Stimulated activated CD8-positive, alpha-beta memory T cell treated with anti-CD3 and anti-CD28 coated beads, Interleukin-4, amount 100 ng/mL, for 24 hours (primary cell): ENCODE measurements at places on chromosomes 16 and 17.

DNA sequence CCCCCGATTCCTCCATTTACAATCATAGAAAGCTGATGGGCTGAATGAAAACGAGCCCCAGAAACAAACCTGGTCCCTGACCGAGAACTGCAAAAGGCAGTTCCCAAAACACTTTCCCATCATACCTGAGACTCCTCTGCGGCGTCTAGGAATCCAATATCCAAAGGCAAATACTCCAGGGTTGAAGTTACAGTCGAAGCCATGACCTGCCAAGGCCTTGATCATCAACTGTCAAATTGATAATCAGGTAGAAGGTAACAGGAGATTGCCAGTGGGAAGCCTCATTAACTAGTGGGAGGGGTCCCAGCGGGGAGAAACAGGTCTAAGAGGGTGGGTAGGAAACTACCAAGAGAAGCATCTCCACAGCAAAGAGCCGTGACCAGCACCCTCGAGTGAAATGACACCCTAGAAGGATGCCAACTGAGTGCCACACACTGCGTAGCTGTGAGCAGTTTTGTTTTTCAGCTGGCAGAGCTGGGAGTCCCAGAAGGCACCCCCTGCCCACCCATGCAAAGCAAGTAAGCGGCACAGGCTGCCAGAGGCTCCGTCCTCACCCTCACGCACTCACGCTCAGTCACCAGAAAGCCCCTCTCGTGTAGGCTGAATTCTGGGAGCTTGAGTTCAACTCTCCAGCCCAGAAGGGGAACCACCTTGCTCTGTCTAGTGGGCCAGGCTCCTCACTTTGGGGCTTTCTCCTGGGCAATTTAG, 146.1 kb downstream of the GAS7 start:
- DNase-seq = no peak

- no peak for DNase-seq
Measured at GRCh38 chr17:72984926-72985325, 107.6 kb downstream of the SLC39A11 start.

DNA sequence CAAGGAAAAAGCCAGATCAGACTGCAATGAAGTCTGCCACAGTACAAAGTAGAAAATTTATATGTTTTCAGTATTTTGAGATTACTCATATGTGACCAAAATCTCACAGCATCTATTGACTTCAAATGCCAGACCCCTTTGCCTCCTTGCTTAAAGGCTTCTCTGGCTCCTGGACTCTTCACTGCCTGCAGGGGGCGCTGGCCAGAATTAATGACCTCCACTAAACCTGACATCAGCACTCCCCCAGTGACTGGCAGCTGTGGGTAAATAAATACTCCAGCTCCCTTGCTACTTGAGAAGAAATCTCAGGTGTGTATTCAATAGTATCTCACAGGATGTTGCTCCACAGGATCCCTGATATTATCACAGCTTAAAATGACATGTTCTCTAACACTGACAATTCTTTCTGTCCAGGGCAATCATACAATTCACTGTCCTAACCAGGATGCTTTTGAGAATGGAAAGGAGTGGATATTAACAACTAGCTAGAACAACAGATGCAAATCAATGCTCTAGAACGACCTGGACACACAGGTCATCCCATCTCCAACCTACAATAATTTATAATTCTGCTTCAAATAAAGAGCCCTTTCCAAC, 4.0 kb downstream of the BECN1 start:
- DNase-seq = peak; percentile 51

DNA sequence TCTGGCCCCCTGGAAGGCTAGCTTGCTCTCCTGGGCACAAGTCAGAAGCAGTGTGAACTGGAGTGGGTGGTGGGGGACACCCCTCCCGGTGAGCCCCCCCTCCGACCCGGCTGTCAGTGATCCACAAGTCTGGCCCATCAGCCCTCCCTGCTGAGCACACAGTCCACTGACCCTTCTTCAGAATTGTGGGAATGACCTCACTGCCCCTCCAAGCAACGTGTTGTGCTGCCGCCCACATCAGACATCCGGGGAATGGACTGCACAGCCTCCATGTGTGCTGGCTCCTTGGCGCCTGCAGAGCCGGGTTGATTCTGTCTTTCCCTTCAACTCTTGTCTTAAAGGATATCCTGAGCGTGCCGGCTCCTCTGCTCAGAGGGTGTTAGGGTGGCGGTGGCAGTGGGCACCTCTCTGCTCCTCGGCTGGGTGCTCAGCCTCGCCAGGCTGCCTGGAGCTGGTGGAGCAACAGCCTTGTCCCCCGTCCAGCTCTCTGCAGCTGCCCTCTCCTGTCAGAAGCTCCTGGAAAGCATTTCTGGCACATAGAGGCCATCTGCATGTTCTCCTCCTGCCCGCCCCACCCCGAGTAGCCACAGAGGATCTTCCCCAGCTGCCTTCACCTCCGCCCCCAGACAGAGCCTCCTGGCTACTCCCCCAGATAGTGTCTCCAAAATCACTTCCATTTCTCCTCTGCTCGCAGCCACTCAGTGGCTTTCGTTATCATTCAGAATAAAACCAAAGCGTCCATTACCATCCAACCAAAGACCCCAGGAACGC, 19.8 kb downstream of the NPTX1 start:
- no peak for DNase-seq

DNA sequence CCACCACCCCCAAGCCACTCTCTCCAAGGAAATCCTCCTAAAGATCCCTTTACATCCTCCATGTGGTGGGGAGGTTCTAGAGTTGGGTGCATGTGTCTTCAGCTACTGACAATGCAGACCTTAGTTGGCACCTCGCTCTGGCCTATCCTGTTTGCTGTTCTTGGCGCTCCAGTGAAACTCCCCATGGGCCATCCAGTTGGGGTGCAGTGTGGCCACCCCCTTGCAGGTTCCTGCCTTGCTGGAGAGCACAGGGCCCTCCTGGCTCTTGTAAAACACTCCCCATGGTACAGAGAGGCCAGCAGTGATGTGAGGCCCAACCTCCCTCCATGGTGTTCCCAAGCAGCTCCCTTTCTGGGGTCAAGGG, 22.7 kb upstream of the STH start:
- DNase-seq = no peak
